ENCODE measurements at places on chromosomes 5 and 9.

GRCh38 chr9:4116071-4116581 lies 183.7 kb downstream of the GLIS3 start:
- no peak for DNase-seq

DNA sequence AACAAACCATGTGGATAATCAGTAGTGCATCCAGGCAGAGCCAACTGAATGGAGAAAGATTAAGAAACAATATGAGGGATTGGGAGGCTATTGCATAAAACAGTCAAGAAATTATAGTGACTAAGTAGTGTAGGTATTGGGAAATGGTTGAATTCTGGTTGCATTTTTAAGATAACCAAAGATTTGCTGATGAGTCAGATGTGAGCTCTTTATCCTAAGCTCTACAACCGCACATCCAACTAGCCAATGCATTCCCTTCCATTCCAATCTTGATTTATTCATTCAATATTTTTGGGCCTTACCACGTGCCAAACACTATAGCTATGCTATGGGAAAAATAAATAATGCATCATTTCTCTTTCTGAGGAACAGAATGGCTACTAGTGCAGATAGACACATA lies 524.5 kb upstream of the RGMB start:
- no peak for DNase-seq

- no peak for DNase-seq
These were observed 599.6 kb upstream of the ADAMTS16 start for GRCh38 chr5:4540375-4541173.

DNA sequence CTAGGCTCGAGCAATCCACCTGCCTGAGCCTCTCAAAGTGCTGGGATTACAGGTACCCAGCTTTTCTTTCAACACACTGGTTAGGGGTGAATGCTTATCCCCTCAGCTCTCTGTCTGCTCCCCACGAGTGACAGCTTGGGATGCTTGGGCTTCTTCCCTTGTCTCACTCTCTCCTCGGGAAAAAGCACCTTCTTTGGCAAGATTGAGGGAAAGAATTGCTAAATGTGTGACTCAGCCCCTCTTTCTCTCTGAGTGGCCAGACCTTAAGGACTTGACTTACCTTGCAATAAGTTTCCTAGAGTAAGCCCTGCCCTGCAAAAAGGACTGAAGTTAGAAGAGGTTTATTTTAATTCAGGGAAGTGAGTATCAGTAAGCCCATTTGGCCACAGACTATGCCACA lies 68.1 kb upstream of the ERBIN start:
- no peak for DNase-seq

DNA sequence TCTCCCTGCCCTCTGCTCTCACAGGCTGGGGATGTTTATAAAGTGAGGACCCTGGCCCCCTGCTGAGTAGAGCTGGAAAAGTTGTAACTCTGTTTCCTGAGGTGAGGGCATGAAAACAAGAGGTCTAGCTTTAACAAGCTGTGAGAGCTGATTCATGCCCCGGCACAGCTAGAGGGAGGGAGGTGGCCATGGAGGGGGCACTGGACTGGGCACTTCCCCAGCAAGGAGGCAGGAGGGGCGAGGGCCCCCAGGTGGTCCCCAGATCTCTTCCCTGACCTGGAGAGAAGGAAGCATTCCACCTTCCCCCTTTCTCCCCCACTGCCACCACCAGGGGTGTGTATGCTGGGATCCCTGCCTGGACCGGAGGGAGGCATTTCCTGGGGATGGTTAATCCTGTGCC lies at the start of gene MSMP:
Gene MSMP, minus strand, starts transcription at position 13 of the 400 bp plus-strand sequence. CDS start 147 bp downstream, outside the sequence.
- DNase-seq: no peak

GRCh38 chr5:91562922-91563321 lies 179.8 kb upstream of the ARRDC3 start:
- no peak for DNase-seq
